NK-92 treated with Interleukin-12 subunit alpha and Interleukin-12 subunit beta, amount 100 ng/mL, for 24 hours (cell line): ENCODE measurements at places on chromosomes 5 and 9.

DNA sequence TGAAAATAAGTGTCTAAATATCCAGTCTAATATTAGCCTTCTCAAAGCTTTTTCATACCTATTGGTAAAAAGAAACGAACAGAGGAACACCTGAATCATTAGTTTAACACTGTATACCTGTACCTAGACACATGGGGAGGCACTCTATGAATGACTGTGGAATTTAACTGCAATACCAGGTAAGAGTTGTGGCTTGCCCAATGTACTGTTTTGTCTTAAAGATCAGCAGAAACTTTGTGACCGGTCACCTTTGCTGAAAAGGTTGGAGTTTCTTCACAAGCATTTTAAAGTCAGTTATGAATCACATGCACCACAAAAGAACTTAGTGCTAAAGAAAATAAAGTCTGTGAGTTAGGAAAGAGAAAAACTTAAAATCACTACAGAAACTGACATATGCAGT, 2.4 kb downstream of the PGGT1B start:
- no peak for DNase-seq

- no peak for DNase-seq
These were observed 5.1 kb downstream of the SPZ1 start for GRCh38 chr5:80324912-80325311.

DNA sequence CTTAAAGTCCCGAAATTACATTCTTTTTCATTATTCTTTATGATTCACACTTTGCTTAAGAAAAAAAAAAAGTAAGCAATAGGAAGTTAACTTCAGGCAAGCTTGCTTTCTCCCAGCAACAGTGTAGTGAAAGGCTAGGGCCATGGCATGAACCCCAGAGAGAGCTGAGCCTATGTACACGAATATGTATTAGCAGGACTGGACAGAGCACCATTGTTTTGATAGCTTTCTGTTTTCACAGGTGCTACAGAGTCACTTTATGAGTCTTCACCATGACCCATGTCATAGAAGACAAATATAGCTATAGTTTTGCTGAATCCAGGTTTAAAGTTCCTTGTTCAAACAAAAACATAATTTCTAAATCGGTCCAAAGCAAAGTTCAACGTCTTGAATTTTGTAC, 199.2 kb downstream of the ADAMTSL1 start:
- no peak for DNase-seq

- DNase-seq, result peak; percentile 56
These were observed 7.9 kb downstream of the AK1 start for GRCh38 chr9:127869310-127870152.

DNA sequence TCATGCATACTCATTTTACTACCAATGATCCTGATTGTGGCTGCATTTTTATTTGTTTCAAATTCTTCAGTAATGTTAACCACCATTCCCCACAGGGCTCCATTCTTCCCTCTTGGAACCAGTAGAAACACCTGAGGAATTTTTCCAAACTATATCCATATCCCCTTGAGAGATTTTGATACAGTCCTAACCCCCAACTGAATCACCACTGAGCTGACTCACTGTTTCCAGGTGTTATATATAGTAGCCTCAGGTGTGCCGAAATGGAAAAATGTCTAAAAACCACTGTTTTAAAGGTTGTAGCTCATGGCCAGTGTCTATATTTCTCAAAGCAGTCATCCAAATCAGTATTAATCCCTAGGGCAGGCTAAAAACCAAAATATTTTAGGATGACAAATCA, 85.2 kb downstream of the MRPS27 start:
- DNase-seq, result no peak

GRCh38 chr9:137812356-137813023, 65.1 kb upstream of the CACNA1B start:
- no peak for DNase-seq

DNA sequence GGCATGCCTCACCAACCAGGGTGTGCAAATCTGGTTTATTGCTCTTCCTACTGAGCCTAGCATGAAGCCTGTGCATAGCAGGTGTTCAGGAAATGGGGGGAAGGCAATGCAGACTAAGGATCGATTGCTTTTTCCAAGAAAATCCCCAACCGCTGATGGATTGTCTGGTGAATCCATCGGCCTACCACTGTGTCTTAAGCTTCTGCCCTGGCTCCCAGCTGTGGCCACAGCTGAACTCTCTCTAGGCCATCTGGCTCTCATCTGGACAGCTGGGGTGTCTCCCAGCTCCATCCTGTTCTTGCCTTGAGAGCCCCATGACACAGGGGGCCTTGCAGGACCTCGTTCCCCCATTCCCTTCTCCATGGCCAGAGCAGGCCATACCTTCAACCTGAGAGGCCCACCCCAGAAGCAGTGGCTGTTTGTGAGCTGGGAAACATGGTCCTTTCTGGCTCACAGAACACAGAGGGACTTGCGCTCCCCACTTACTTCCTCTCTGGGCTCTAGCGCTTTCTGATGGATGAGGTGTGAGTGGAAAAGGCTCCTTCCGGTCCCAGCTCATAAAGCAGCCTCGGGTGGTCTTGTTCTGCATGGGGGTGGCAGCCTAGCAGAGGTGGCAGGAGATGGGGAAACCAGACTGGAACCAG, 41.8 kb downstream of the COL27A1 start:
- no peak for DNase-seq

- DNase-seq, result no peak
These were observed 933 bp upstream of the TGFBR1 start for GRCh38 chr9:99103901-99104458.

DNA sequence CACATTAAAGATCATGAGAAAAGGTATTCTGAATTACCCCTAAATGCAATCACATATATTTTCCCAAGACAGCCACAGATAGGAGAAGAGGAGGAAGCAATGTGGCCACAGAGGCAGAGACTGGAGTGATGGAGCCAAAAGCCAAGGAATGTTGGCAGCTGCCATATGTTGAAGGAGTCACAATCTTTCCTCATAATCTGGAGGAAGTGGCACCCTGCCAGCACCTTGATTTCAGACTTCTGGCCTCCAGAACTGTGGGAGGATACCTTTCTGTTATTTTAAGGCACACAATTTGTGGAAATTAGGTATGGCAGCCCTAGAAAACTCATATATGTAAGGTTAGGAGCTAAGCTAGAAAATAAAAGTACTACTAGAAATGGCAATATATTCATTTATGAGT, 139.9 kb upstream of the GAS1 start:
- DNase-seq, result no peak

DNA sequence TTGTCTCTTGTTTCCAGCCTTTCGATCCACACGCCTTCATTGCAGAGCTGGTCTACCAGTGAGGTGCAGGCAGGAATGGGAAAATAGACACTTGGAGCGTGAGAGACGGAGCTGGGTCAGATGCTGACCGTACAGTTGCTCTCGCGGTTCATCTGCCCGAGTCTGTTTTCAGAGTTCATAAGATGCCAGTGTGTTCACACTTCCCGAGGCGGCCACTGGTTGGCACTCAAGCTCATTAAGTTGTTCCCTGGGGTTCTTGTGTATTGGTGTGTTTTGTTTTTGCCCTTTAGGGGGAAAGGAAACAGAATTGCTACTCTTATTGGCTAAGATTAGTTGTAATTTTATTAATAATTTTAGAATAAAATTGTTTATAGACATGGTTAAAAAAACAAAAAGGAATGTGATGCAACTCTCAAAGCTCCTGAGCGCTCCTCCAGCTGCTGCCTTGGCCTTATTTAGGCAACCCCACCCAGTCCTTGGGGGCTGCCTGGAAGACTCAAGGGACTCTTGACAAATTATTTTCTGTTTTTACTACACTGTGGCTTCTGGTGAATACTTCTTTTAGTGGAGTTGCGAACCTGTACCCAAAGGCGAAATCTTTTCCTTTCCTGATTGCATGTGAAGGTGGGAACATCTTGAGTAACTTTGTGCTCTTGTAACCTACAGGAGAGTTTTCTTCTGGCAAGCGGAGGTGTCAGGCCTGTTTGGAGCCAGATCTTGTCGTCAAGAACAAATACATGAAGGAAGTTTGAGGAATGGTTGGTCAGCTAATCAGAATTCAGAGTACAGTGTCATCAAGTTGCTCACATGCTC, 146.1 kb downstream of the MAST4 start:
- no peak for DNase-seq

GRCh38 chr9:13688990-13689600, 409.6 kb upstream of the MPDZ start:
- DNase-seq, result no peak

DNA sequence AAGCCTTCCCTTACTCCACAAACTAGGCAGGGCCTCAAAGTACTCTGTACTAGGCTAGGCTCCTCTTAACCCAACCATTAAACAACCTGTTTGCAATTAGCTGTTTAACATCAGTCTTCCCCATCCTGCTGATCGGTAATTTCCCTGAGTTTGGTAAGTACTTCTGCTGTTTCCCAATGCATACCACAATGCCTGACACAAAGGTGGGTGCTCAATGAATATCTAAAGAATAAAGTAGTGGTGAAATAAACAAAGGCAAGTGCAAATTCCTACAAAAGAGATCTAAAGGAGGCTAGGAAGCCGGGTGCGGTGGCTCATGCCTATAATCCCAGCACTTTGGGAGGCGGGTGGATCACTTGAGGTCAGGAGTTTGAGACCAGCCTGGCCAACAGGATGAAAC, 25.0 kb downstream of the FBXW2 start:
- DNase-seq, result no peak

GRCh38 chr9:99851500-99851822, 29.8 kb downstream of the NR4A3 start:
- DNase-seq, result peak; percentile 21

DNA sequence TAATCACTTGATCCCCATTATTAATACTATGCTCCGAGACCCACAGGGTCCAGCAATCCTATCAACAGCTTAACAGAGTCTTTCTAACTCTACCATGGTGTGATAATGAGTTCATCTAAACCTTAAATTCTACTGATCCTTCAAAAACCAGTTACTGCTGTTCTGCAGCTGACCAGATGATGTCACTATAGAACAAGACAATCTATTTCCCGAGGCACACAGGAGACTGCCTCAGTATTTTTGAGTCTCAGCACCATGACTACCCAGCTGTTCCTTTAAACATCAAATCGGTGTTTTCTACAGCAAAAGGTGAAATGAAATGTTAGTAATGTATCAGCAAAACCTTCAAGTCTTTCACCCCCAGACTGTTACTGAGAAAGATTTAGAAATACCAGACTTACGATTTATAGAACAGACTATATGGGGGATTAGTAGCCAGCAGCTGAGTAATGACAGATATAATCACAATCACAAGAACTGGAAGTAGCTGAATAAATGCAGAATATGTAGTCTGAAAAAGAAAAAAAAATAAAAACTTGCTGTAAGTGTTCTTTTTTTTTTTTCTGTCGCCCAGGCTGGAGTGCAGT, 16.9 kb downstream of the DNAJC18 start:
- DNase-seq, result no peak

GRCh38 chr5:135052511-135053145, 18.6 kb upstream of the PITX1 start:
- DNase-seq, result no peak

- no peak for DNase-seq
These were observed 18.3 kb upstream of the ECPAS start for GRCh38 chr9:111502506-111502905.

DNA sequence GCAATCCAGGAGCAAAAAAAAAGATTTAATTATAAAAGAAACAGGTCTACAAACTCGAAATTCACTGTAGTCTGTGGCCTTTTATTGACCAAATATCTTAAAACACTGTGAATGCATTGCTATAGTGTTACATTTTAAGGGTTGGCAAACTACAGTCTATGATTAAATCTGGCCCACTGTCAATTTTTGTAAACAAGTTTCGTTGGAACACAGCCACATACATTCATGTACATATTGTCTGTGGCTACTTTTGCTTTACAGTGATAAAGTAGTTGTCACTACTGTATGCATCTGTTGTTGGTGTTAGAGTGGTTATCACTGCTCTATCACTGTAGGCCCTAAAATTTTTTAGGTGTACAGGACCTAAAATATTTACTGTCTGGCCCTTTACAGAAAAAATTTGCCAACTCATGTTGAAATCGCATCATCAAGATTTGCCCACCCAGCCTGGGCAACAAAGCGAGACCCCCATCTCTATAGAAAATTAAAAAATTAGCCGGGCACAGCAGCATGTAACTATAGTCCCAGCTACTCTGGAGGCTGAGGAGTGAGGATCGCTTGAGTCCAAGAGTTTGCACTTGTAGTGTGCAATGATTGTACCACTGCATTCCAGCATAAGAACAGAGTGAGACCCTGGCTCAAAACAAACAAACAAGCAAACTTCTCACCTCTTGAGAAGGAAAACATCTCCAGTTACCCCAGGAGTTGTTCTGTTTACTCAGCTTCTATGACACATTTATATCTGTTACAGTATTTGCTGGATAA, 89.0 kb downstream of the ERBIN start:
- no peak for DNase-seq

DNA sequence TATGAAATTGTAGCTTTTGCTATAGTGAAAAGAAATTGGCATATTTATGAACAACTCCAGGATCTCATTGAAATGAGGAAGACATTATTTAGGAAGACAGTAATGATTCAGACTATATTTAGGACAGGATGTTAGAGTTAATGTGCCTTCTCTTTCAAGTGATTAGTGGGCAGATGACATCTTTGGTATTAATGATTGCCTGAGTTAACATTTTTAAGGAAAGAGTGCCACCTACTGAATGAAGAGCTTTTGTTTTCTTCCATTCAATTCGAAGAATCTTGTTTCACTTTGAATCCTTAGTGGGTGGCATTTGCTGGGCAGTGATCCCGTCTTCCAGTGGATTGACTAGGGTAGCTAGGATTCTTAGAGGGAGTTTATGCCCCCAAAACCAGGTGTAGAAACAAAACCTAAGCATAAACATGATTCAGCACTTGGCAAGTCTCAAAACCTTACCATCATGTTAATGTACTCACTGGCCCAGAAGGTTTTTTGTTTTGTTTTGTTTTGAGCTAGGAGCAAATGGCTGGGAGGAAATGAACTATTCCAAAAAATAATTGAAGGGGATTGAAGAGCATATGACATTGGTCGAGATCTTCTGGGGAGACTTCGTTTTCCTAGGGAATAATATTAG, 23.2 kb downstream of the MAP3K1 start:
- no peak for DNase-seq

DNA sequence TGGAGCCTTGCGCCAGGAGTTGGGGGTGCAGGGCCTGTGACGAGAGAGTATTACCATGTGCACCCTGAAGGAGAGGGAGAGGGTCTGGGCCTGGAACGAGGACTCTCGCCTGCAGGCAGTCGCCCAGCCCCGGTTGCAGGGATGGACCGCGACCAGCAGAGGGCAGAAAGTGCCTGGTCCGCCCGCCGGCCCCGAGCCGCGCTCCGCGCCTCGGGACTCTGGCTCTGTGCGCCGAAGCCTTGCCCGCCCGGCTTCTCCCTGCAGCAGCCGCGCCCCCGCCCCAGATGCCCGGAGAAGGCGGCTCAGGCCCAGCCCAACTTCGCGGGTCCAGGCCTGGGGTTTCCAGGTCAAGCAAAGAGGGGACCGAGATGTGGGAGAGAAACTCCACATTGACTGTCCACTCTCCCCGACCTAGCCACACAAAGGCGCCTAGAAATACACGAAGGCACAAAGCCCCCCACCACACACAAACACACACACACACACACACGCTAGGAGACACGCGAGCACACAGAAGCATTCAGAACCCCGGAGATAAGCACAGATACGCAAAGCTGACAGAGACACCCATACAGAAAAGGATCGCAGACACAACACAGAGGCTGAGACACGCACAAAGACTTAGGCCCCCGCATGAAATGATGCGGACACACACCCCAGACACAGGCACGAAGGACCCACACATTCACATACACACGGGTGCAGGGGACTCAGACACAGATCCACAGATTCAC, 2.0 kb upstream of the LMX1B start:
- DNase-seq, result no peak

- DNase-seq, result no peak
These were observed 102.4 kb downstream of the ROR2 start for GRCh38 chr9:91847581-91848091.
